ENCODE measurements at places on chromosomes 7 and 10.

DNA sequence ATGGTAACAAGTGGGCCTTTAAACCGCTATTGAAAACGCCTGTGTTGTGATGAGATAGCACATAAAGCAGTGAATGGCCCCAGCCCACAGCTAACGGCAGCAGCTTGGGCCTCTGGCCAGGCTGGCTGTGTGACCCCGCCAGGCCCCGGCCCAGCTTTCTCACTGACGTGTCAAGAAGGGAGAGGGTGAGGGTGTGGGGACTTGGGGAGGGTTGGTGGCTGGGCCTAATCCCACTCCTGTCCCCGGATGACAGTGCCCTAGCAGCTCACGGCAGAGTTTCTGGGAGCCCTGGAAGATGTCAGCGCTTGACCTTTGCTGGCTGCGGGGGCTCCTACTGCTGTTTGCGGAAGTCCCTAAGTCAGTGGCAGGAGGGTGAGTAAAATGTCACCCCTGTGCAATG, 88.9 kb upstream of the SHH start:
- DNase-seq, result no peak

DNA sequence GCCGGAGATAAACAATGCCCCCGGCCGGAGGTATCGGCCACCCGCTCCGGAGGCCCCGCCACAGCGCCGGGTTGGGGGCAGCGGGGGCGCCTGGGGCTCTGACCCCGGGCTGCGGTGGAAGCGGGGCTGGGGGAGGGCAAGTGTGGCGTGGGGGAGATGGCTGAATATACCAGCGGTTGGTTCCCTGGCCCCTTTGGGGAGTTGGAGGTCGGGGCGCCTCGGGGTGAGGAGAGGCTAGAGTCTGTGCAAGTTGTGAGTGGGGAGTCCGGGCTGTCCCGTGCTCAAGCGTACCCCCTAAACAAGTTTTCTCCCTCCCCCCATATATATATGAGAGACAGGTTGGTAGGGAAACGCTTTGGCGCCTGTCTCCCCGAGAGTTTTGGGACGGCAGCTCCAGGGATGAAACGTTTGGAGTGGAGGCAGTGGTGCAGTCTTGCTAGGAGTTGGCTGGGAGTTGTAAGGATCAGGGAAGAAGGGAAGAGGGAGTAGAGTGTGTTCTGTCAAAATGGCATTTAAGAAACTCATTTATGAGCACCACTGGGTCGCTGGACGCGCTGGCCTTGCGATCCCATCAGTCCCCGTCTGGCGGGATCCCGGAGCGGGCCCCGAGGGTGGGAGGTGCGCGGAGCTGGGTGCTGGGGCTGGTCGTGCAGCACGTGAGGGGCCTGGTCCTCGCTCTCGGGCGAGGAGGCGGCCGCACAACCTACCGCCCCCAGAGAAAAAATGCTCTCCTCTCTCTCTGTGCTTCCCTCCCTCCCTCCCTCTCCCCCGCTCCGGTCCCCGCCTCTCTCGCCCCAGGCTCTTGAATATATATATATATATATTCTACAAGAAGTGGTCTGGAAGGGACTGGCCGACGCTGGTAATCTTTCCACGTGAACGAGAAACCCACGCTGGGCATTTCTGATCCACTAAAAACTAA, 1.1 kb downstream of the TET1 start:
- DNase-seq, result no peak

GRCh38 chr10:118958984-118959925, 70.3 kb upstream of the NANOS1 start:
- peak; percentile 17 for DNase-seq

- DNase-seq, result no peak
These were observed 150.5 kb downstream of the PLXDC2 start for GRCh38 chr10:19966751-19967150.

DNA sequence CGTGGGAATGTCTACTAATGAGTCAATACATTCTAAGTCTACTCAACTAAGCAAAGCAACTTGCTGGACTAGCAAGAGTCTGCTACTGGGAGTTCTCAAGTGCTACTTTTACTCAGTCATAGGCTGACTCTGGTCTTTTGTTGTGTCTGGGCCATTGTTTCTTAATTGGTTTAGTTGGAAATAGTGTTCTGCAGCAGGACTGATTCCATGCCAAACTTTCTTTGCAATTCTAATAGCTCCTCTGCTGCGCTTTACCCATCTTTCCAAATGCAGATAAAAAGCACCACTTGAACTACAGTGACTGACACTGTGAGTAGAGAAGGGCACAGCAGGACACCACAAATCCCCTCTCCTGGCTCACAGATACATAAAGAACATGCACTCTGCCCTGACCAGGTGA, 125.7 kb downstream of the CD36 start:
- DNase-seq, result no peak

GRCh38 chr10:96130326-96130995, 364 bp downstream of the ZNF518A start:
- DNase-seq, result no peak

DNA sequence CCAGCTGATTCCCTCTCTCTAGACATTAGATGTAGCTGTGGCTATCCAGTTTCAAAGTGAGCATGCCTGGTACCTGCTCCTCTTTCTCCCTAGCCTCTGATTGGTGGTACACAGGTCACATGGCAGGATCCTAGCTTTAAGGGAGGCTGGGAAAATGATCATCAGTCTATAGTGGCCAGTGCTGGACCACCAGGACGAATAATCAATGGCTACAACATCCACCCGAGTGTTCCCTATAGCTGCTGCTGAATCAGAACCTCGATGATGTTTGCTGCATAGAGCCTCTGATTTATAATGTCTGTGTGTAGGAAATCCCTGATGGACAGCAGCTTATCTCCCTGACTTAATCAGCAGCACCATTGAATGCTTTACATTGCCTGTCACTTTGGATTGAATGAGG, 28.9 kb upstream of the LMTK2 start:
- DNase-seq, result no peak

DNA sequence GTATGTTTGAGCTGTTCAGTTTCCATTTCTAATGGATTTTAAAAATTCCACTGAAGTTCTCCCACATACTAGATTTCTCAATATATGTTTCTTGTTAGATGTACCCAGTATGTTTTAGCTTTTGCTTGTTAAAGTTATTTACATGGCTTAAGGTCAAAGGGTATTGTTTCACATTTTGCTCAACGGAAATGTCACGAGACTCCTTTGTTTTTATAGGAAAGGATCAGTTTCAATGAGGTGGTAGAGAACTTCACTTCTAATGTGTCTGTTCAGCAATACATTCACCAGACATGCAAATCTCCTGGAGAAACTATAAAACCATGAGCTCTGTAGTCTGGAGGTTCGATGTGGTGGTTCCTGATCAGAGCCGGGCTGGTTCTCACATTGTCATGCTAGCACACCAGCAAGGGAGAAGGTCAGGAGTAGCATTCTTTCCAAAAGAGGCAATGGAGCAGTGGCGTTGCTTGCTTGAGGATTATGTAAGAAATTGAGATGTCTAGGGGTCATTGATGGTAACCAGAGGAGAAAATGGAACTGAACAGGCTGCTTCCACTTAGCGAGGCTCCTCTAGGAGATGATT, 114.0 kb downstream of the RAB18 start:
- no peak for DNase-seq

- DNase-seq, result no peak
These were observed 141.1 kb downstream of the CDK14 start for GRCh38 chr7:90736968-90737939.

- DNase-seq, result no peak
These were observed 87.0 kb downstream of the ALOX5 start for GRCh38 chr10:45461034-45461433.
